Activated CD8-positive, alpha-beta memory T cell treated with anti-CD3 and anti-CD28 coated beads for 1 hour (primary cell): ENCODE measurements at places on chromosomes 1 and 21.

DNA sequence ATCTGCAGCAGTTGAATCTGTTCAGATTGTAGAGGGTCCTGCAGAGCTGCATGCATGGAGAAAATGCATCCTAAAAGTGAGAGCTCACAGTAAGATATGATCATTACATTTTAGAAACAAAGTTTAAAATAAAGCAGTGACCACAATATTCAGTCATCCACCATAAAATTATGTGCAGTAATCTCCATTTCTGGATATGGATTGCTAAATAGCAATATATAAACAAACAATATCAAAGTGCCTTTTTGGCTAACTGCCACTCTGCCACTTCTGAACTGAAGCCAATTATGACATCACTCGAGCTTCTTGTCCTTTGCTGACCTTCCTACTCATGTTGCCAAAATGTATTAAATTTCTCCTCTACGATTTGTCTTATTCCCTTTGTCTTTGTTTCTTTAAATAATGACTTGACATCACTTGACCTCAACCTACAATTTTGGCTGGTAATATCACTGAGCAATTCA, 262.0 kb upstream of the CXADR start:
- DNase-seq, result no peak

DNA sequence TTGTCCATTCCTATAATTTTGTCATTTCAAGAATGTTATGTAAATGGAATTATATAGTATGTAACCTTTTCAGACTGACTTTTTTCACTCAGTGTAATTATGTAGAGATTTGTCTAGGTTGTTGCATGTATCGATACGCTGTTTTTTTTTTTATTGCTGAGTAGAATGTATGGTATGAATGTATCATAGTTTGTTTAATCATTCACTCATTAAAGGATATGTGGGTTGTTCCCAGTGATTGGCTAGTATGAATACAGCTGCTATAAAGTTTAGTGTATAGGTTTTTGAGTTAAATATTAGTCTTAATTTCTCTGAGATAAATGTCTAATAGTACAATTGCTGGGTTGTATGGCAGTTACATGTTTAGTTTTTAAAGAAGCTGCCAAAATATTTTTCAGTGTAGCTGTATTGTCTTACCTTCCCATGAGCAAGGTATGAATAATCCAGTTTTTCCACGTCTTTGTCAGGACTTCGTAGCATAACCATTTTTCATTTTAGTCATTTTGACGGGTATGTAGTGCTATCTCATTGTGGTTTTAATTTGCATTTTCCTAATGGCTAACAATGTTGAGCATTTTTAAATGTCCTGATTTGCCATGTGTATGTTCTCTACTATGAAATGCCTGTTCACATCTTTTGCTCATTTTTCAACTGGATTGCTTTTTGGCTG, 22.4 kb downstream of the CASQ2 start:
- no peak for DNase-seq

- no peak for DNase-seq
Observed at GRCh38 chr1:103171041-103171590, 62.8 kb upstream of the COL11A1 start.

- no peak for DNase-seq
Observed at GRCh38 chr1:35725596-35725995, 6.9 kb upstream of the C1orf216 start.

GRCh38 chr21:43817157-43818086, 28.0 kb downstream of the RRP1 start:
- DNase-seq, result no peak
